Transverse colon (tissue), 4 donors: ENCODE measurements at places on chromosomes 6 and 20. TPM values are rescaled to one million over a fixed set of nuclear protein-coding genes. Genes with fewer than 3 reads are reported as not detected.

DNA sequence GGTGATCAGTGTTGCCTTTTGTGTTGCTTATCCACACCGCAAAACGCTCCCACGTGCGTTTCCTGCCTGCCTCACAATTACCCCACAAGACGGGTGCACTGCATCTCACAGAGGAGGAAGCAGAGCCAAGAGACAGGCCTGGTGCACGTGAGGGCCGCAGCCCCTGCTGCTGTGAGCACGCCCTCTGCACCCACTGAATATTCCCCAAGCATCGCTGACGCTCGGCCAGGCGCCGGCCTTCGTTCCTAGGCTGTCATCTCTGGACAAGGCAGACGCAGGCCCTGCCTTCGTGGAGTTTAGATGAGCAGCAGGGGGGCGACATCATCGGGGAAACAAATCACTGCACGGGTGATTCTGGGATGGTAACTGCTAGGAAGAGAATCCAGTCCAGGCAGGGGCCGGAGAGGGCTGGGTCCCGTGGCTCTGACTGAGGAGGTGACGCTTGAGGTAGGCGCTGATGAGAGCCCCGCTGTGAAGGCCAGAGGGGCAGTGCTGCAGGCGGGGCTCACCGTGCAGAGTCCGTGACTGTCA, 162.4 kb upstream of the QKI start:
- no peaks in the 10 kb centered on the region for H3K4me1 ChIP-seq
- DNase-seq = no peak
- H3K27me3 ChIP-seq = no peaks in the 10 kb centered on the region
- no peaks in the 10 kb centered on the region for H3K36me3 ChIP-seq
- H3K27ac ChIP-seq = no peak overlapping the region

DNA sequence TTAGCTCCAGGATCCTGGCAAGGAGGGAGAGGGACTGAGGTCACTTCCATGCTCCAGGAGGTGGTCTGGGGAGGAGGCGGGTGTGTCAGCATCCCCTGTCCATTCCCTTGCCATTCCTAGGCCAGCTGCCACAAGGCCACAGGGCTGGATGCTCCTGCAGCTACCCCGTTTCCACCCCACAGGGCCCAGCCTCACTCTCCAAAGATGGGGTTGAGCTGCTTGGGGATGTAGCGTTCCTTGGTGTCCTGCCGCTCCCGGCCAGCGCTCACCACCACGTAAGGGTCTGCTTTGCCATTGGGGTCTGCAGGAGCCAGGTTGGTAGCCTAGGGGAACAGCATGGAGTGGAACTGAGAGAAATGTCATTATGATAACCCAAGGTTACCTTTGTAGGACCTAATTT, 23.0 kb downstream of the ERGIC3 start:
- no peaks in the 10 kb centered on the region for H3K36me3 ChIP-seq
- no peak for DNase-seq
- H3K4me3 ChIP-seq = no peak overlapping the region
- no peaks in the 10 kb centered on the region for H3K4me1 ChIP-seq
- H3K27ac ChIP-seq = no peak overlapping the region
- H3K27me3 ChIP-seq = no peaks in the 10 kb centered on the region

Gene SEMG1
- total RNA-seq = not detected

DNA sequence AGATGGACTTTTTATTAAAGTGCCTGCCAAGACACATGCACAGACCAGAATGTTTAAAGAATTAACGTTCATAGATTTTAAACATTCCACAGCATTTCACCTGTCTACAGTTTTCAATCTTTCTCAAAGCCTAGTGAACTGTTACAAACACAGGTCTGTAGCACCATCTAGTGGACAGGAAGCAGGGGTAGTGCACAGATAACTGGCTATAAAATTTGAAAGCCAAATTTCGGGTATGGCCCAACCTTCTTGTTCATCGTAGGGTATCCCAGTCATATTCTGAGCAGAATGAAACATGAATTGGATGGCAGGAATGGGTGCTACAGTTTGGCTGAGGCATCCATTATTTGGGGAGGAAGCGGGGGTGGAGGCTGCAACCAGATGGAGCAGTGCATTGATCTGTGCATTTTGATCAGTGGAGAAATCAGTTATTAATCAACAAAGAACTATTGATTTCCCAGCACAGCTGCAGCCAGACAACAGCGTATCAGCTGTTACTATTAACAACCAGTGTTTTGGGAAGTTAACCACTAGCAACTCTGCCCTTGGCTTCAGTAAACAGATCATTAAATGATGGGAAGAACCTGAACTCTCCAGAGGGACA, 56.1 kb upstream of the B3GAT2 start:
- no peak for DNase-seq
- H3K27me3 ChIP-seq = no peaks in the 10 kb centered on the region
- no peak overlapping the region for H3K4me3 ChIP-seq

DNA sequence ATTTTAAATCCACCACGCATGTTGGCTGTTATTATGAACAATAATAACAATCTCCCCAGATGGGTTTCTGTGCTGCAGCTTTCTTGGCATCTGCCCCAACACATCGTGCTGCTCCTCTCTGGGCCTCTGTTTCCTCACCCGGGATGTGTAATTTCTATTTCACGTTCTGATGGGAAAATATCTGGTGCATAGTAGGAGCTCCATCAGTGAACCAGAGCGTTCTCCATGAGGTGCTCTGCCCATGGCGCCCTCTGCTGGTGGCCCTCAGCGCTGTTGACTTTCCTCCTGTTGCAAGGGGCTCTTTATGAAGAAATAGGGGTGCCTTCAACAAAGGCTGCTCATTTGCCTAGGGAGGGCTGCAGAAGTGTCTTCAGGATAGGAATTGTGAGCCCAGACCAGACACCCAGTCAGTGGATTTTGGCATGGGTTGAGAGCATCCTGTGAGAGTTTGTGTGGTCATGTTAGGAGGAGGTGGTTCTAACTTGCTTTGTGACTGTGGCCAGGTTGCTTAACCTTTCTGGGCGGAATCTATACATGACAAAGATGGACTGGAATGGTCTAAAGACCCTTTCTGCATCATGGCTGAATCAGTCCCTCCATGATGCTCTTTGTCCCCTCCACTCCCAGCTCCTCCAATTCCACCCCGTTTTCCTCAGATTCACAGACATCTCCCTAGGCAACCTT, 8.1 kb downstream of the SCRT2 start:
- no peak overlapping the region for H3K27ac ChIP-seq
- DNase-seq = peak; percentile 54
- H3K4me1 ChIP-seq = no peaks in the 10 kb centered on the region
- H3K27me3 ChIP-seq = peaks cover 85% of the 10 kb centered on the region

GRCh38 chr6:65113581-65113980, 593.4 kb downstream of the EYS start:
- no peaks in the 10 kb centered on the region for H3K36me3 ChIP-seq
- no peak overlapping the region for H3K27ac ChIP-seq
- H3K4me1 ChIP-seq = no peaks in the 10 kb centered on the region
- no peak overlapping the region for H3K4me3 ChIP-seq

DNA sequence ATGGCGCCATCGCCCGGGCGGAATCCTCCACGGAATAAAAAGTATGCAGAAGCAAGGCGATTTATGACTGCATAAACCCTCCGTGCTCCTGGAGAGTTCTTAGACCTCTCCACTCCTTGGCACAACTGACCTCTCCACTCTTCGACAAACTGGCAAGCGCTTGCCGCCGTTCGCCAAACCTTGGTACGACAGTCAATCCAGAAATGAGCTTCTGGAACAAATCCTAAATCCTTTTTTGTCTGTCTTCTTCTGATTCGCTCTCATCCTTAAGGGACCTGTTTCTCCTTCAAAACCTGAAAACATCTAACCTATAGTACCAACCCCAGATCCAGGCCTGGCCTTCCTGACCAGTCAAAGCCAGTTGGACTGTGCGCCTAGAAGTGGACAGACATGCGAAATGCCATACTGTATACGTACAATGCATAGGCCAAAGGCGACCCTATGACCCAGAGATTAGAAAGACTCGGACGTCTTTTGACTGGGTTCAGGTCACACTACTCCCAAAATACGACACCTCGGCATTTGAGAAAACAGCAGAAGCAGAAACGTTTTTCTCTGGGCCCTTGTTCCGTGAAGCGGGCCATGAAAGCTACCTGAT, 59.4 kb downstream of the TRIM27 start:
- H3K4me3 ChIP-seq = peak overlapping the region; percentile 61
- peaks cover 17% of the 10 kb centered on the region for H3K4me1 ChIP-seq
- H3K27ac ChIP-seq = peak overlapping the region; percentile 82
- DNase-seq = no peak
- no peaks in the 10 kb centered on the region for H3K36me3 ChIP-seq

GRCh38 chr6:159359581-159360297, 190.5 kb downstream of the FNDC1 start:
- H3K27ac ChIP-seq = no peak overlapping the region
- H3K36me3 ChIP-seq = no peaks in the 10 kb centered on the region
- no peaks in the 10 kb centered on the region for H3K27me3 ChIP-seq
- no peak for DNase-seq
- H3K4me1 ChIP-seq = no peaks in the 10 kb centered on the region
- H3K4me3 ChIP-seq = no peak overlapping the region

DNA sequence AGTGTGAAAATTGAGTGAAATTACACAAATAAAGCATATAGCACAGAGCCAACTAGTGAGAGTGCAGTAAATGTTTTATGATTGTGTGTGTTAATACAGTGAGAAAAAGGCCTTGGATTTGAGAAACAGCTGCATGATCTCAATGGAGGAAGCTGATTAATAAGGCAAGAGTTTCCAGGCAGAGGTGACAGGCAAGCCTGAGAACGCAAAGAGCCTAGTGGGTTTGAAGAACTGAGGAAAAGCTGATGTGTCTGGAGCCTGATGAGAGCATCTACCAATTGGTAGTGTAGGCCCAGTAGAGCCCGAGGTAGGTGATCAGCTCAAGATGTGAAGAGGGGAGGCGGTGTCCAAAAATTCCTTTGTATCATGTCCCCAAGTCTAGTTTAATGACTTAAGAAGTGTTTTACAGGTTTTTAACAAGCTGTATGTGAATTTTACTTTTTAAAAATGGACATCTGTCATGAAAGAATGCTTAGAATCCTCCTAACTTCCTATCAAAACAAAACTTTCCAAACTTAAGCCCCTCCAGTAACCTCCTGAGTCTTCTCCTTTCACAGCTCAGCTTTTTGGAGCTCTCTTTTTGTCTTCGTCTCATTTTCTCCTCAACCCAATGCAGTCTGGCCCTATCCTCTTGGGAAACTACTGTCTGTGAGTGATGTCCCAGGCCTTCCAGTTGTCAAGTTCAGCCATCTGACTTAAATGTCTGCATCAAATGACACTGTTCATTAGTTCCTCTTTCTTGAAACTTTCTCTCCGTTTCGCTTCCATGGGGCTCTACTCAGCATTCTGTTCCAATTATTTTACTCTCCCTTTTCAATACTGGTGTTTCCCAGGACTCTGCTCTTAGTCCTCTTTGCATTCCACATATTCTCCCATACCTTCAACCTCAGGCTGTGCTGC, 1.2 kb downstream of the CDC40 start:
- no peak for DNase-seq
- H3K4me3 ChIP-seq = peak overlapping the region; percentile 26
- peaks cover 3% of the 10 kb centered on the region for H3K27me3 ChIP-seq
- H3K27ac ChIP-seq = no peak overlapping the region
- H3K36me3 ChIP-seq = no peaks in the 10 kb centered on the region

- H3K27ac ChIP-seq = no peak overlapping the region
- H3K4me3 ChIP-seq = no peak overlapping the region
- H3K27me3 ChIP-seq = no peaks in the 10 kb centered on the region
- H3K36me3 ChIP-seq = no peaks in the 10 kb centered on the region
Measured at GRCh38 chr6:169906688-169907418, 155.4 kb downstream of the ERMARD start.

DNA sequence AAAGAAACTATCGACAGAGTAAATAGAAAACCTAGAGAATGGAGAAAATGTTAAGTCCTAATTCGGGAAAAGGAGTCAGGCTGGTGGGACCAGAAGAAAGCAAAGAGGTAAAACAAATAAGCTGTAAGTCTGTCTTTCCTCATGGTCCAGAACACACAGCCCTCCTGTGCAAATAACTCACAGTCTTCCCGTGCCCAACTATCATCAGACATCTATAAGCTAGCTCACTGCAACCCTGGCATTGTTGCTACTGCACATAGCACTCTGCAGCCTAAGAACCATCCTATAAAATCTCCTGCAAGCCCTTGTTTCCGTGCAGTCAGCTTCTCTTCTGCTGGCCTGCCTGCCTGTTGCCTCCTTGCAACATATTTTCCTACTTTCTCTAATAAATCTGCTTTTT, 17.4 kb downstream of the HLA-DRA start:
- peaks cover 2% of the 10 kb centered on the region for H3K27me3 ChIP-seq
- H3K4me1 ChIP-seq = no peaks in the 10 kb centered on the region
- no peak overlapping the region for H3K27ac ChIP-seq
- H3K36me3 ChIP-seq = no peaks in the 10 kb centered on the region

DNA sequence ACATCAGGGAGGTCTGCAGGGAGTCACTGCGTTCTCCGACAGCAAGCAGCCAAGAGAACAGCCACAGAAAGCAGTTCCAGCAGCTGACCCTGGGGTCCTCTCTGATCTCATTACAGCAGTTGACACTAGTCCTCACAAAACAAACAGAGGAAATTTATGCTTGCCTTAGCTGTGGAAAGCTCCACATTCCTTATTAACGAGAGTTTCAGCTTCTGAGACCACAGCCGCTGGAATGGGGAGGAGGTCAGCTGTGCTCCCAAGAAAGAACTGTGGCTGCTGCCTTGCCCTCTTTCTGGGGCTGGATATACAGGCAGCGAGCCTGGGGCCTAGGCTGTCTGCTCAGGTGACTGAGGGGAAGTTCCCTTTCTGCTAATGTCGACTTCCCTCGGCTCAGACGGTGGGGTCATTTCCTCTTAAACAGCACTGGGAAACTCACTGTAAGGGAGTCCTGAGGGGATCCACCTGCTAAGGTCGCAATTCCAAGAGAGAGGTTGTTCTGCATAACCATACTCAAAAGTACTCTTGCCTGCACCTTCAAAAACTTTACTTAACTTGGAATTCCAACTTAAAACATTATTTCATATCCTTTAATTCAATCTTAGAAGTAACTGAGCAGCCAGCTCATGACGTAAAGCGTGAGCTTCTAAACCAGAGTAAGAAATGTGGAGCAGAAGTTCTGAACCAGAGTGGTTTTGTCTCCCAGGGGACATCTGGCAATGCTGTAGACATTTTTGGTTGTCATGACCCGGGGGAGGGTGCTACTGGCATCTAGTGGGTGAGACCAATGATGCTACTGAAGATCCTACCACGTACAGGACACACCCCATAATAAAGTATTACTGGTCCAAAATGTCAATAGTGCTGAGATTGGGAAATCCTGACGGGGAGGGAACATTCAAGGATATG, 80.3 kb downstream of the BACH2 start:
- peak; percentile 20 for DNase-seq
- H3K4me1 ChIP-seq = peaks cover 21% of the 10 kb centered on the region
- no peaks in the 10 kb centered on the region for H3K36me3 ChIP-seq
- H3K4me3 ChIP-seq = no peak overlapping the region
- H3K27me3 ChIP-seq = no peaks in the 10 kb centered on the region
- peak overlapping the region; percentile 28 for H3K27ac ChIP-seq

DNA sequence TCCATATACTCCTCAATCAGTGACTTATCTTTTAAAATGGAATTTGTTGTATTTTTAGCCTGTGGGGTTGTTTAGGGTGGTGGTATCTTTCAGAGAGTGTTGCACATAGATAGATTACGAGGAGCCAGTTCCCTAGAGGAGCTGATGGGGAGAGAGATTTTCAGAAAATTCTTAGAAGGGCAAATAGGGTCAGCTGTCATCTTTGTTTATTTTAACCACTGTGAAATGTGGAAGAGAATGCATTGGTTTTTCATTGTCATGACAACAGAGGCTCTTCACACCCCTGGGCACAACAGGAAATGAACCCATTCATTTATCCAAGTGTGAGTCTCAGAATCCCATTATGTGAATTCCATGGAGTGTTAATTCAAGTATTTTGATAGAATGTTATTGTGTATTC, 188.4 kb downstream of the JARID2 start:
- no peak overlapping the region for H3K4me3 ChIP-seq
- H3K4me1 ChIP-seq = peaks cover 21% of the 10 kb centered on the region
- H3K27ac ChIP-seq = no peak overlapping the region
- DNase-seq = no peak
- no peaks in the 10 kb centered on the region for H3K27me3 ChIP-seq
- no peaks in the 10 kb centered on the region for H3K36me3 ChIP-seq

Gene TSBP1
- not detected for total RNA-seq
